GM12878 (cell line): ENCODE measurements at places on chromosomes 3 and 15.

DNA sequence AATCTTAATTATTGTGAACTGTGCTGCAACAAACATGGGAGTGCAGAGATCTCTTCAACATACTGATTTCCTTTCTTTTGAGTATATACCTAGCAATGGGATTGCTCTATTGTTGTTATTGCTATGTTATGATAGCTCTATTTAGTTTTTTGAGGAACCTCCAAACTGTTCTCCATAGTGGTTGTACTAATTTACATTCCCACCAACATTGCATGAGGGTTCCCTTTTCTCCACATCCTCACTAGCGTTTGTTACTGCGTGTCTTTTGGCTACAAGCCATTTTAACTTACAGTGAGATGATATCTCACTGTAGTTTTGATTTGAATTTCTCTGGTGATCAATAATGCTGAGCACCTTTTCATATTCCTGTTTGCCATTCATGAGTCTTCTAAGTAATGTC is 45.5 kb upstream of the TNFSF10 start:
- no peak for DNase-seq

GRCh38 chr3:13536832-13537231 is 12.1 kb upstream of the FBLN2 start:
- DNase-seq = no peak

GRCh38 chr3:101976473-101976872 is 127.2 kb downstream of the NFKBIZ start:
- peak; percentile 74 for DNase-seq

- DNase-seq = no peak
Observed at GRCh38 chr3:136731274-136731884, 20.8 kb downstream of the STAG1 start.
